Lower lobe of right lung (tissue), 2 donors: ENCODE measurements at places on chromosomes 4 and X. TPM values are rescaled to one million over a fixed set of nuclear protein-coding genes. Genes with fewer than 3 reads are reported as not detected.
A peak's percentile ranks its signal among the peaks of the same experiment; 100 is the strongest.

GRCh38 chrX:134683351-134684005, 25.2 kb upstream of the PLAC1 start:
- no peak overlapping the region for H3K4me3 ChIP-seq
- no peaks in the 10 kb centered on the region for H3K36me3 ChIP-seq
- H3K4me1 ChIP-seq = no peaks in the 10 kb centered on the region
- no peak overlapping the region for H3K27ac ChIP-seq
- no peaks in the 10 kb centered on the region for H3K27me3 ChIP-seq

- H3K4me1 ChIP-seq = peaks cover 3% of the 10 kb centered on the region
- H3K27ac ChIP-seq = no peak overlapping the region
- H3K4me3 ChIP-seq = no peak overlapping the region
Observed at GRCh38 chr4:104489731-104490095, 5.0 kb downstream of the CXXC4 start.

- no peak for DNase-seq
- no peak overlapping the region for H3K4me3 ChIP-seq
- H3K27me3 ChIP-seq = no peaks in the 10 kb centered on the region
- H3K36me3 ChIP-seq = no peaks in the 10 kb centered on the region
- H3K27ac ChIP-seq = no peak overlapping the region
Observed at GRCh38 chrX:140766024-140766611, 56.6 kb downstream of the LINC00632 start.

Gene MAGEB1
- not detected for total RNA-seq

Gene AKAP14
- total RNA-seq = 4.8 TPM

GRCh38 chr4:79621061-79621460, 213.0 kb upstream of the GK2 start:
- DNase-seq = no peak
- H3K36me3 ChIP-seq = no peaks in the 10 kb centered on the region
- H3K4me1 ChIP-seq = no peaks in the 10 kb centered on the region
- no peaks in the 10 kb centered on the region for H3K27me3 ChIP-seq
- H3K4me3 ChIP-seq = no peak overlapping the region
- H3K27ac ChIP-seq = no peak overlapping the region

Gene TCEAL4
- 58.7 TPM for total RNA-seq

GRCh38 chr4:183635741-183636140, 23.2 kb downstream of the RWDD4 start:
- no peak for DNase-seq
- H3K27ac ChIP-seq = no peak overlapping the region
- H3K4me3 ChIP-seq = no peak overlapping the region
- no peaks in the 10 kb centered on the region for H3K4me1 ChIP-seq
- H3K36me3 ChIP-seq = no peaks in the 10 kb centered on the region

Gene FMR1NB
- not detected for total RNA-seq

- DNase-seq = no peak
- no peaks in the 10 kb centered on the region for H3K4me1 ChIP-seq
- H3K27me3 ChIP-seq = no peaks in the 10 kb centered on the region
- no peaks in the 10 kb centered on the region for H3K36me3 ChIP-seq
Observed at GRCh38 chrX:118502161-118502789, 6.7 kb downstream of the DOCK11 start.

Gene TRO
- 2.7 TPM for total RNA-seq

Gene IL21
- total RNA-seq = not detected

Gene HTN3
- total RNA-seq = not detected

DNA sequence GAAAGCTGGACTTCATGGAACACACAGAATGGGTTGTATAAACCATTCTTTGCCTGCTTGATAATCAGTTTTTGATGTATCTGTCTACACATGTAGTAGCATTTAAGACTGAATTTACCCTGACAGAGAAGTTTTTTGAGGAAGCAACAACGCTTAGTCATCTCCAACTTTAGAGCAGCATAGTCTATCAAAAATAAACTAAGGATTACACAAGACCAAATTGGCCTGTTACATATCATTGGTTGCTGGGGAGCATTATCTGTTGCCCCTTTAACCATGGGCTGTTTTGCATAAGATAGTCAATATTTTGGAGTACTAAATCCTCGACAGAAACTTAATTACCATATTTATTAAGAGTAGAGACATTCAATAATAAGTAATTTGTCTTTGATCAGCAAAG, 347.4 kb downstream of the FAM47B start:
- H3K4me1 ChIP-seq = no peaks in the 10 kb centered on the region
- no peak overlapping the region for H3K27ac ChIP-seq
- no peak for DNase-seq

DNA sequence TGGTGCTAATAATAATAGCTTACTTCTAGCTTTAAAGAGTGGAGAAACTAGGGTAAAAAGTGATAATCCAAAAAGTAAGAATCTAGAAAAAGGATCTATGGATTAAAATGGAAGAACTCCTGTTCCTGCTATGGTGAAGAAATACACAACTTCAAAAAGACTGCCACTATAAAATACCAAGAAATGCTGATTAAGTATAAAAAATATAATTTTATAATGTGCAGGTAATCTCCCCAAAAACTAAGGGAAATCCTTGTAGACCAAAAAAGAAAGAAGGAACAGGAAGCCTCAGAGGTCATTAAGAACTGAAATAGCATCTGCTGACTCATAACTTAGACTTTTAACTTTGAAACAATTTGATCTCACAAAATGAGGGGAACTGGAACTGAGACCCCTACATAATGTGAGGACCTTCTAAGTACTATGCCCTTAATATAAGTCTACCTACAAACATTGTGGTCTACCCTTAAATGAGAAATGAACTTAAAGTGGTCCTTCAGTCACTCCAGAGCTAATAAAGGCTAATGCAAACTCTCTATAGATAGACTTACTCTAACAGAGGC, 50.6 kb upstream of the SRPX start:
- H3K36me3 ChIP-seq = no peaks in the 10 kb centered on the region
- H3K4me3 ChIP-seq = no peak overlapping the region
- H3K27me3 ChIP-seq = no peaks in the 10 kb centered on the region
- DNase-seq = no peak
- H3K27ac ChIP-seq = no peak overlapping the region

Gene CT45A5
- not detected for total RNA-seq

- no peak overlapping the region for H3K4me3 ChIP-seq
- no peaks in the 10 kb centered on the region for H3K36me3 ChIP-seq
- no peaks in the 10 kb centered on the region for H3K4me1 ChIP-seq
Observed at GRCh38 chrX:101195442-101196173, 24.0 kb upstream of the DRP2 start.

- no peak overlapping the region for H3K27ac ChIP-seq
- DNase-seq = no peak
- no peaks in the 10 kb centered on the region for H3K36me3 ChIP-seq
- no peaks in the 10 kb centered on the region for H3K4me1 ChIP-seq
- no peaks in the 10 kb centered on the region for H3K27me3 ChIP-seq
- H3K4me3 ChIP-seq = no peak overlapping the region
Observed at GRCh38 chrX:32281853-32282252, 929.5 kb downstream of the DMD start.

GRCh38 chr4:6633091-6633906, 7.2 kb upstream of the MRFAP1 start:
- DNase-seq = no peak
- no peak overlapping the region for H3K27ac ChIP-seq
- no peaks in the 10 kb centered on the region for H3K27me3 ChIP-seq
- no peaks in the 10 kb centered on the region for H3K4me1 ChIP-seq
- H3K4me3 ChIP-seq = no peak overlapping the region

- no peaks in the 10 kb centered on the region for H3K27me3 ChIP-seq
- no peaks in the 10 kb centered on the region for H3K4me1 ChIP-seq
- no peaks in the 10 kb centered on the region for H3K36me3 ChIP-seq
- H3K4me3 ChIP-seq = no peak overlapping the region
- no peak overlapping the region for H3K27ac ChIP-seq
Observed at GRCh38 chr4:20496068-20496467, 204.2 kb upstream of the PACRGL start.

Gene IL13RA2
- total RNA-seq = 0.35 TPM

- H3K36me3 ChIP-seq = no peaks in the 10 kb centered on the region
- DNase-seq = no peak
- no peak overlapping the region for H3K4me3 ChIP-seq
- H3K27me3 ChIP-seq = no peaks in the 10 kb centered on the region
- no peaks in the 10 kb centered on the region for H3K4me1 ChIP-seq
- no peak overlapping the region for H3K27ac ChIP-seq
Observed at GRCh38 chr4:100519205-100519604, 1.4 kb upstream of the EMCN start.

GRCh38 chr4:89836897-89837384, at the start of gene SNCA:
Gene SNCA, minus strand, starts transcription at chr4:89837161. Its CDS starts 1,494 bp downstream, at chr4:89835667.
- H3K4me1 ChIP-seq = peaks cover 10% of the 10 kb centered on the region
- peak; percentile 55 for DNase-seq
- peak within 1 kb of the TSS; percentile 69 for H3K4me3 ChIP-seq
- H3K27me3 ChIP-seq = peaks cover 40% of the 10 kb centered on the region
- peak within 1 kb of the TSS; percentile 41 for H3K27ac ChIP-seq
